ENCODE measurements at places on chromosomes 4 and X. TPM values are rescaled to one million over a fixed set of nuclear protein-coding genes. Genes with fewer than 3 reads are reported as not detected.

- peak; percentile 97 for DNase-seq
These were observed 28.3 kb upstream of the MAP9 start for GRCh38 chr4:155405059-155405458.

Gene CXorf49
- not detected for total RNA-seq

DNA sequence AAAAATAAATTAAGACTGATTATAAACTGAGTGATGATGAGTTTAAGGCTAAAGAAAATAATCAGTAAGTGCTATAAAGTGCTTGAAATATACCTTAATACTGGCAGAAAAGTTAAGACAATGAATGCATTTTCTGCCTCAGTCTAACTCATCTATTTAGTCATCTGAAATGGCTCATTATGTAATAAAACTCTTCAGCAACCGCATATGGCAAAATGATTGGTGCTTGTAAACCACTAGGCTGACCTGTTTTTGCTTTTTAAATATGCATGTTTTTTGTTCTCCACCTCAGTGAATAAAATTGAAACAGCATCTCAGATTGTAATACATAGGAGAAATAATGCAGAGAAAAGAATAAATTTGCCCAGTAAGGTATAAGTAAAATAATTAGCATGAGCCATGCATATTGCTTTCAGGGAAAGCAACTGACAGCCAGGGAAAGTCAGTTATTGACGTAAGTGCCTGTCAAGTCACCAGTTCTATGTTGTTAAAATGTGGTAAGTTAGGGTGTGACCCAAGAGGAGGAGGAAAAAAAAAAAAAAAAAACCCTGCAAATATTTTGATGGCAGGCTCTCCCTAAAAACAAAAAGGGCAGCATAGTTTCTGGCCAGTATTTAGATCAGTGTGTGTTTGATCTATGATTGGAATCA lies 167.5 kb downstream of the PALLD start:
- peak; percentile 57 for DNase-seq

DNA sequence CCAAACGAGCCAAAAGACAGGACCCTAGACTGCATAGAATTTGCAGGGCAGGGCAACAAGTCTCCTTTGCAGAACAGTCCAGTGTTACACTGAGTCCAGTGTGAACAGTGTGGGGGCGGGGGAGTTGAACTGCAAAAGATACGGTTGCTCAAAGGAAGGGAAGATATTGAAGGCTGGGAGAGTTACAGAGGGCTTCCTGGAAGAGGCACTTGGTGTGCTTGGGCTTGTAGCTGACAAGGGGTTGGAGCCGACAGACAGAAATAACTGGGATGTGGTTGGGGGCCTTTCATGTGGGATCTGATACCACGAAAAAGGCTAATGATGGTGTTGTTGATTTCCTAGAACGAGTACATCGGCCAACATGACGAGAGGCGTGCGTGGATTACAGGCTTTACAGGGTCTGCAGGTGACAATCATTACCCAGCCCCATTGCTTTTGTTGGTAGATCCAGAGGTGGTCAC lies 6.1 kb downstream of the XPNPEP2 start:
- DNase-seq = no peak

Gene ANOS1
- under 0.01 TPM for total RNA-seq

DNA sequence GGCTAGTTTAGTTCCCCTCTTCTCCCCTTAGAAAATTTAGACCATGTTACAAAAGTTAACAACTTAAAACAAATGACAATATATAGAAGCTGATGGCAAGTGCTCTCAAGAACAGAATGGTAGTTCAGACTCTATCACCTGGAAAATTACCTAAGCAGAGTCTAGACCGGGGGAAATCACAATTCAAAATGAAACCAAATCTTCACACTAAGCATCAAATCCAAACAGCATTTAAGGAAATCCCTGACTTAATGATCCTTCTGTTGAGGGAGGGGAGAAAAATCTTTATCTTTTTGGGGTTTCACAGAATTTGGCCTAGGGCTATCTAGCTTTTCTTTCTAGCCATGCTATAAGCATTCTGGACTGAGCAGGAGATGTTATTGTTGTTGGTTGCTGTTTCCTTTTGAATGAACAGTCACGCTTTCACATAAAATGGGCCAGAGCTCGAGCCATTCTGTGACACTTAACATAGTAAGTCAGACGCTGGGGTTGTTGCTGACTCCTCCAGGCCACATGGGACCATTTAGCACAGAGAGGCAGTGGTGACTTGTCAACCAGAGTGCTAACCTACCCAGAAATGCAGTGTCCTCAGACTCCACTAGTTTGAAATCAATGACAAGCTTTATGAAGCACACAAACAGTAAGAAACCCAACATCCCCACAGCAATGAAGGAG lies 16.0 kb upstream of the LSM6 start:
- no peak for DNase-seq

Gene P2RY8
- not detected for total RNA-seq

DNA sequence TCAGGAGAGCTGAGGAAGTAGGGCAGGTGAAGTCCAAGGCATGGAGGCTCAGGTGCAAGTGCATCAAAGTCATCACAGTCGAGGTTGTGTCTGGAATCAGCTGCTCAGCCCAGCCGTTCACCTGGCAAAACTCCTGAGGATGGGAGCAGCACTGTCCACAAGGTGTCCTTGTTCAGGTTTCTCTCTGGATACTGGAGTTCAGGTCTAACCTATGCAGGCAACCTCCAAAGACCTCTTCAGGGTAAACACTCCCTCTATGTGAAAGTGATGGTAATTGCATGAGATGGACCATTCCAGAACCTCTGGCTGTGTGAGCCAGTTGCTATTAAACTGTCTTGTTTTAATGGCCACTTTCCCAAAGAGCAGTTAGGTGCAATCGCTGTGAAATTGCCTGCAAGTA lies 120.2 kb upstream of the PSAPL1 start:
- no peak for DNase-seq
